Jurkat, Clone E6-1 (cell line): ENCODE measurements at places on chromosomes 3 and 15.
A peak's percentile ranks its signal among the peaks of the same experiment; 100 is the strongest.

GRCh38 chr15:85048430-85048829 lies 66.8 kb downstream of the PDE8A start:
- no peak for DNase-seq

DNA sequence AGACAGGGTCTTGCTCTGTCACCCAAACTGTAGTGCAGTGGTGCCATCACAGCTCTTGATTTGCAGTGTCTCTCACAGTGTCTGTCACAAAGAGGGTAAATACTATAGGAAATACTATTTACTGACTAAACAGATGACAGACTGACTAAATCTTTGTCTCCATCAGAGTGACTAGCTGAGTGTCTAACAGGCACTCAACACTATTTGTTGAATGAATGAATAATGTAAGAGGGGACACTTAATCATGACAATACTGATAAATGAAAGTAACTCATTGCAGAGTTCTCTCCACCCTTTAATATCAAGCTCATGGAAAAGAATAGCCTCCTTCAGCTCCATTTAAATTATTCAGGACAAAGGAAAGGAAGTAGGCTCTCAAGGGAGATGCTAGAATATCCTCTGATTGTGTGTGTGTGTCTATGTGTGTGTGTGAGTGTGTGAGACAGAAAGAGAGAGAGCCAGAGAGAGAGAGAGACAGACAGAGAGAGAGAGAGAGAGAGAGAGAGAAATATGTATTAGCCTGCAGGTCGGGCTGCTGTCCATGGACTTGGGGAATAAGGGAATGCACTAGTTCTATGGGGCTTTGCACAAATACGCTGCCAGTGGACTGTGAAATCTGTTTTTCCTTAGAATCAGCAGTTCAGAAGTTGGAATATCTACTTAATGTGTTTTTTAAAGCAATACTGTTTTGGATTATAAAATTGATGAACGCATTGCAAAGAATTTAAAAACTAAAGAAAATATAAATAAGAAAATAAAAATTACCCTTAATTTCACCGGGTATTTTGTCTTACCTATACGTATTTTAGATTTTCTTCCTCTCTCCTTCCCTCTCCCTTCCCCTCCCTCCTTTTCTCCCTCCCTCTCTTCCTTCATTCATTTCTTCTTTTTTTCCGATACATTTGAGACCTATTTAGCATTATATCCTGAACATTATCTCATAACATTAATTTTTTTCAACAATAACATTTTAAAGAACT lies 132.9 kb upstream of the LRIG1 start:
- DNase-seq, result no peak

DNA sequence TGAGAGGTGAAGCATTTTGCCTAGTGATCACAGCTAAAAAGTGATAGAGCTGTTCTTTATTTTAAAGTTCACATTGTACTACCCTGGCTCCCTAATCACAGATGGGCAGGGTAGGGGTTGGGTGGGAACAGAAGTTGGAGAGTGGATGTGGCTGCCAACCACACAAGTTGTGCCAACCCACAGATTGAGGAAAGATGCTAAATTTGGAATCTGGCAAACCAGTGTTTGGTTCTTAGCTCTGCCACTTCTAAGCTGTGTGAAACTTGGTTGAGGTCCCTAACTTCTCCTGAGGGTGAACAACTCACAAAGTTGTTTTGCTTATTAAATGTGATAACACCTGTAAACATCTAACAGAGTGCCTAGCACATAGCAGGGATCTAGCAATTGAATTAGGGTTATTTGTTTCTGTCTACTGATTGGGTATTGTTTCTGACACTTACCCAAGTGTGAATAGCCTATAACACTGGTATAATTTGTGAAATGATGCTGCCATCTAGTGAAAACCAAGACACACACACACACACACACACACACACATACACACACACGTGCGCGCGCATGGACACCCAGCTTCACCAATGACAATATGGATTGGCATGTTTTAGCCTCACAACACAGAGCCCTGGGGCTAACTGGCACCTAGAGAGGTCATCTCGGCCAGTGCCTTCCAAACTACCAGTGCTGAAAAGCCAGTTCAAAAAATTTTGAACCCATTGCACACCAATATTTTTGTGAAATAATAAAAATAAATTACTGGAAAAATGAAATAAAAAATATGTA lies 25.3 kb downstream of the ADGRG7 start:
- peak; percentile 44 for DNase-seq

GRCh38 chr3:72439321-72440183 lies 408.7 kb downstream of the SHQ1 start:
- no peak for DNase-seq

DNA sequence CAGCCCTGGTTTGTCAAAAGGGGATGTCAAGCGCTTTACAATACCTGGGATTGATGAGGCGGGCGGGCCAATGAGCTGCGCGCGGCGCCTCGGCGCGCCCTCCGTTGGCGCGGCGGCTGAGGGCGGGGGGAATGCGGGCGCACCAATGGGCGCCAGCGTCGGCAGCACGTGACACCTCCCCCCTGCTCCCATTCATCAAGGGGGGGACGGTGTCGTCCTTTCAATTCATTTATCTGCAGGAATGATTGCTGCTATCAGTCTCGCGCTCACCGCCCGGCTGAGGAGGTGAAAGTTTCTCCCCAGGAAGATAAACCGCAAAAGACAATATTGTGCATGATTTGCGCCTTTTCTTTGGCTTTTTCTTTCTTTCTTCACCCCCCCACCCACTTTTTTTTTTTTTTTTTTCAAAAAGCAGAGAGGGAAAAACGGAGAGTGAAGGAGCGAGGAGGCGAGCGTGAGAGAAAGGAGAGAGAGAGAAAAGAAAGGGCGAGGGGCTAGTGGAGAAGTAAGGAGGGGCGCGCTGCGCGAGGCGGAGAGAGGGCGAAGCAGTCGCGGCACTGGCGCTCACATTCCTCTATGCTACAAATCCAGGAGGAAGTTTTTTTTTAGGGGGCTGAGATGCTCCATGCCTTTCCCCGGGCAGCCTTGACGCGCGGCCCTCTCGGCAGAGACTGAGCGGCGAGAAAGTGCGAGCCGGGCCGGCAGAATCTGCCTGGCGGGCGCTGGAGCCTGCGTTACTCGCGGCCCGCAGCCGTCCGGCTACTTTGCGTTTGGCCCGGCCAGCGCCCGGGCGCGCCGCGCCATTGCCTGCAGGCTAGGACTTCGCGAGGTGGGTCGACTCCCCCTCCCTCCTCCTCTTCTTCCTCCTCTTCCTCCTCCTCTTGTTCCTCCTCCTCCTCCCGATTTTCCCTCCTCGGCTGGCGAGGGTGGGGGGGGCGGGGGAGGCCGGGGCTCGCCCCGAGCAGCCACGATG lies at the start of gene ZIC1:
Gene ZIC1 (plus strand): TSS at position 223 of the 973 bp plus-strand sequence. CDS start 748 bp downstream, at position 971.
- DNase-seq, result no peak

GRCh38 chr3:101936419-101937356 lies 87.4 kb downstream of the NFKBIZ start:
- DNase-seq, result peak; percentile 21

- no peak for DNase-seq
Measured at GRCh38 chr3:186902154-186902553, 28.2 kb upstream of the ST6GAL1 start.
